ENCODE measurements at places on chromosomes 4 and X. TPM values are rescaled to one million over a fixed set of nuclear protein-coding genes. Genes with fewer than 3 reads are reported as not detected.

The ERAS gene
- not detected for total RNA-seq

The GPC4 gene
- not detected for total RNA-seq

The PCDH19 gene
- not detected for total RNA-seq

The AKAP17A gene
- total RNA-seq: 22.7 TPM

The MAGEA9B gene
- not detected for total RNA-seq

The HSFX4 gene
- not detected for total RNA-seq

The FAT4 gene
- 0.69 TPM for total RNA-seq

The PDGFRA gene
- 0.33 TPM for total RNA-seq

The RNF175 gene
- total RNA-seq: 0.46 TPM

The GABRA4 gene
- not detected for total RNA-seq

The SMR3B gene
- not detected for total RNA-seq

The OTC gene
- not detected for total RNA-seq

The CFI gene
- 0.33 TPM for total RNA-seq

The FOXR2 gene
- not detected for total RNA-seq

The GRPR gene
- 0.33 TPM for total RNA-seq

The SFRP2 gene
- not detected for total RNA-seq

The CXCL3 gene
- total RNA-seq: 23.7 TPM

The LRIT3 gene
- total RNA-seq: 0.36 TPM

The LGI2 gene
- total RNA-seq: not detected

The ARR3 gene
- not detected for total RNA-seq

The SLITRK2 gene
- 2.3 TPM for total RNA-seq

The CFAP99 gene
- total RNA-seq: not detected

The CD38 gene
- not detected for total RNA-seq

The FHDC1 gene
- total RNA-seq: 6.7 TPM

The TEC gene
- 1.0 TPM for total RNA-seq

The DGKK gene
- total RNA-seq: not detected

The TBX22 gene
- total RNA-seq: not detected

The F8A3 gene
- 0.77 TPM for total RNA-seq

The CT45A2 gene
- total RNA-seq: not detected

The UNC5C gene
- 0.69 TPM for total RNA-seq

The CLDN2 gene
- not detected for total RNA-seq

The CFP gene
- 0.73 TPM for total RNA-seq

The HMGB2 gene
- 47.8 TPM for total RNA-seq

The TRAM1L1 gene
- total RNA-seq: 5.1 TPM

The NXF2 gene
- not detected for total RNA-seq

The STBD1 gene
- 1.4 TPM for total RNA-seq

The PDE5A gene
- total RNA-seq: 2.2 TPM

The DCLK2 gene
- total RNA-seq: 3.7 TPM

The TEX28 gene
- not detected for total RNA-seq

The HOPX gene
- not detected for total RNA-seq

The SPACA5 gene
- total RNA-seq: not detected

The AMER1 gene
- 2.2 TPM for total RNA-seq

The CD40LG gene
- not detected for total RNA-seq

The TMEM154 gene
- 1.0 TPM for total RNA-seq

The TLL1 gene
- total RNA-seq: 0.15 TPM

The IQSEC2 gene
- total RNA-seq: 4.3 TPM

The SERTM2 gene
- 0.93 TPM for total RNA-seq
